Gastroesophageal sphincter (tissue), 4 donors: ENCODE measurements at places on chromosomes 16 and 17.

- ATAC-seq, result peak; percentile 78
Measured at GRCh38 chr17:78378225-78379130, at the start of gene PGS1. TSS of gene PGS1 (plus strand) at chr17:78378649. CDS start at chr17:78378666, 17 bp downstream.

DNA sequence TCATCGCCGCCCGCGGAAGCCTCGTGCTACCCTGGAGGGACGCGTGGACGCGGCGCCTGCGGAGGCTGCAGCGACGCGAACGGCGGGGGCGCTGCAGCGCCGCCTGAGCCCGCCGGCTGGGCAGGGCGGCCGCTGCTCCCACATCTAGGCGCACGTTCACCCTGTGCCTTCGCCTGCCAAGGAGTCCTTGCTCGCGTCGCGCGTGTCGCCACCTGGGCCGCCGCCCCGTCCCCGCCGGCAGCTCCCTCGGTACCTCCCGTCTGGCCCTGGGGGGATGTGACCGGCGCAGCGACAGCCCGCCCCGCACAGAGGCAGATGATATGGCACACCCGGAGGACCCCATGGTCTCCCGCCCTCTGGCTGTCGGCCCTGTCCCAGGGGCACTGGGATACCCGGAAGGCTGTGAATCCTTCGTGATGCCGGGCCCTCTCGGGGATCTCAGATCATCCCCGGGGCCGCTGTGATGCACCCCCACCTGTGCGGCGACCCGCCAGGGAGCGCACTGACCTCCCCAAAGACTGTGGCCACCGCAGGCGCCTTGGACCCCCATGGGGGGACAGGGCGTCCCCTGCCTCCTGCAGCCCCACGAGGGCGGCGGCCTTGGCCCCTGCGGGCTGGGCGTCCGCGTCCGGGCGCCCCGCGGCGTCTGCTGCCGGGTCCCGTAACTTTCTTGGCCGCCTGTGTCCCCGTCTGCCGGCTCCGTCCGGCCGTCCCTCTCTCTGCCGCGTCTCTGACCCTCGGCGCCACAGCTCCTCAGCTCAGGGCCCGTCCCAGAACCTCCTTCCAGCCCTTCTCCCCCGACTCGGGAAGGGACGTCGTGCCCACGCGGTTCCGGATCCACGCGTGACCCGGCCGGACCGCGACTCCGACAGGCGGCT is 689 bp upstream of the TBC1D24 start:
- ATAC-seq, result peak; percentile 60

DNA sequence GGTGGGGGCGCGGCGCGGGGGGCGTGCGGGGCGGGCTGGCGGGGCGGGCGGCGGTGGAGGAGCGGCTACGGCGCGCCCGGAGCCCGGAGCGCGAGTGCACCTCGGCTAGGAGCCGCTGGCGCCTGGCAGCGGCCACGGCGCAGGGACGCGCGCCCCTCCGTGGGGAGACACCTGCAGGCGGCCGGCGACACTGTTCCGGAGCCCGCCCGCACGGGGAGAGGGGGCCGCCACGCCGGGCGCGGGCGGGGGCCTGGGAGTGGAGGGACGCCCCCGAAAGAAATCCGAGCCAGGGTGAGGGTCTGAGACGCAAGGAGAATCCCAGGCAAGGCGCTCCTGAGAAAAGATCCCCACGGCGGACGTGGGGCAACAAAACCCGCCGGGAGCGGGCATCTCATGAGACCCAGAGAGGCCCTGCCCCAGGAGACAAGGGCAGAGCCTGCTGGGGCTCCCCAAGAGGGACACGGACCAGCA is at the start of gene GSG1L:
GSG1L (minus strand) TSS at position 124 of the 471 bp plus-strand sequence. CDS start 290 bp downstream, outside the sequence.
- no peak for ATAC-seq

- no peak for ATAC-seq
Measured at GRCh38 chr17:31824766-31825360, 34.2 kb downstream of the COPRS start.

GRCh38 chr16:49352892-49353291 is 20.7 kb upstream of the C16orf78 start:
- no peak for ATAC-seq
